ENCODE measurements at places on chromosomes 4 and X.

- DNase-seq: no peak
These were observed 97.2 kb downstream of the CEP44 start for GRCh38 chr4:174380699-174381439.

DNA sequence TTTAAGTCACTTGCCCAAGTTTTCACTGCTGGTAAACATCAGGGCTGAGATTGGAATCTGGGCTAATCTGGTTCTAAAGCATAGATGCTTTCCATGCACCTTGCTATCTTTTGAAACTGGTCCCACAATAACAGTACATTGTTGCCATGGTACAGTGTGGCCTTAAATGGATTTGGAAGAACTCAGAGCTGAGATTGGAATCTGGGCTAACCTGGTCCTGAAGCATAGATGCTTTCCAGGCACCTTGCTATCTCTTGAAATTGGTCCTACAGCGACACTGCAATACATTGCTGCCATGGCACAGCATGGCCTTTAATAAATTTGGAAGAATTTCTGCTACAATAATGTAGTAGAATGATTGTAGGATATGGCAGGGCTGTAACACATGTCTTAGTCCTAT, 28.6 kb downstream of the DAPP1 start:
- no peak for DNase-seq

DNA sequence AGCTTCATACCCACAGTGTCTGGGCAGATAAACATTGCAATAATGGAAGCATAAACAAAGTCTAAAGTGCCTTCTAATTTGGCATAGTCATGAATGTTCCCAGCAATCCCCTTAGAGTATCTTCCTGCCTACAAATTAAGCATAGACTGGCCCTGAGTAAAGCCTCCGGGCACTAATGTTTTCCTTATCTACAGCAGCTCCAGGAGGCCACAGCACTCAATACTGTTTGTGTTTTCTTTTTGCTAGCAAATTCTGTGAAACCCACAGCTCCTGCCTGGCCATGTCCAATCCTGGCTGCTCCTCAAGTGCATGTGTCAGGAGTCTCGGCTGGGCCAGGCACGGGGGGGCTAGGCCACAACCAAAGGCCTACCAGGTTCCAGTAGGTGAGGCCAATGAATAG, 102.7 kb upstream of the TBC1D9 start:
- DNase-seq: no peak

- DNase-seq: no peak
These were observed 118.3 kb upstream of the ATOH1 start for GRCh38 chr4:93710101-93710846.

DNA sequence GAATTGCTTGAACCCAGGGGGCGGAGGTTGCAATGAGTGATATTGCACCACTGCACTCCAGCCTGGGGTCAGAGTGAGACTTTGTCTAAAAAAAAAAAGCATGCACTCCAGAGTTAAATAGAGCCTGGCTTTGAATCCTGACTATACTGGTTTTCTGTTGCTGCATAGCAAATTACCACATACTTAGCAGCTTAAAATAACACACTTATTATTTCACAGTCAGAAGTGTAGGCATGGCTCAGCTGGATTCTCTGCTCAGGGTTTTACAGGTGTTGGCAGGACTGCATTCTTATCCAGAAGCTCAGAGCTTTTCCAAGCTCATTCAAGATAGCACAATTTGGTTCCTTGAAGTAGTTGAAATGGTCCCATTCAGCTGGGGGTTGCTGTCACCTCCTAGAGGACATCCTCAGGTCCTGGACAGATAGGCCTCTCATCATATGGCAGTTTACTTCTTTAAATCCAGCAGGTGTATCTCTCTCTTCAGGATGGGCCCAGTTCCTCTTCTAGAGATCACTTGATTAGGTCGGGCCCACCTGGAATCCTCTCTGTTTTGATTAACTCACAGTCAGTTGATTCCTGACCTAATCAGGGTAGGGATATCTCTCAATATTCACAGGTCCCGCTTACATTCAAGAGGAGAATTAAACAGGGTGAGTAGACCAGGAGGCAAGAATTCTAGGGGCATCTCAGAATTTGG, 26.8 kb downstream of the DOCK11 start:
- DNase-seq: no peak

GRCh38 chrX:675955-676295, 45.3 kb downstream of the SHOX start:
- no peak for DNase-seq

DNA sequence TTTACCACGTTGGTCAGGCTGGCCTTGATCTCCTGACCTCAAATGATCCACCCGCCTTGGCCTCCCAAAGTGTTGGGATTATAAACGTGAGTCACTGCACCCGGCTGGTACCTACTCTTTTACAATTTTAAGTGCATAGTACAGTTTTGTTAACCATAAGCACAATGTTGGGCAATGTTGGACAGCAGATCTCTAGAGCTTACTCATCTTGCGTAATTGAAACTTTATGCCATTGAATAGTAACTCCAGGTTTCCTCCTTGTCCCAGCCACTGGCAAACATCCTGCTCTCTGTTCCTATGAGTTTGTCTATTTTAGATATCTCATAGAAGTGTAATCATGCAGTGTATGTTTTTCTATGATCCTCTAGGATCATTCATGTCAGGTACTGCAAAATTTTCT, 9.3 kb upstream of the CPE start:
- DNase-seq: no peak

DNA sequence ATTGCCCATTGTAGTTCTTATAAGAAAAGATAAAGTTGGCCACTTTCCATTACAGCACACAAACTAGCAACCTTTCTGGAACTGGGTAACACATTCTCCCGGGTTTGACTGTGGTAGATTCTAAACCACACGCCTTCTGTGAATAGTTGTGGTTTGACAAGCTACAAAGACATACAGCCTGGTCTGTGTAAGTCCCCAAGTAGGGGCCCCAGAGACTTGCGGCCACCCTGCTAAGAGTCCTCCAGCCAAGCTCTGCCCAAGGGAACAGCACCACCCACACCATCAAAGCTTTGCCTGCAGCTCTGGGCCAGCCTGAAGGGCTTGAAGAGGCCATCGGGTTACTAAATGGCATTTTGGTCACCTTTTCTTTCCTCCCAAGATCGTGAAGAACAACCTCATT, 203.4 kb downstream of the MAML3 start:
- no peak for DNase-seq

GRCh38 chr4:74499986-74500781, 55.2 kb downstream of the AREG start:
- no peak for DNase-seq

GRCh38 chrX:44062840-44063239, 89.7 kb upstream of the NDP start:
- no peak for DNase-seq

DNA sequence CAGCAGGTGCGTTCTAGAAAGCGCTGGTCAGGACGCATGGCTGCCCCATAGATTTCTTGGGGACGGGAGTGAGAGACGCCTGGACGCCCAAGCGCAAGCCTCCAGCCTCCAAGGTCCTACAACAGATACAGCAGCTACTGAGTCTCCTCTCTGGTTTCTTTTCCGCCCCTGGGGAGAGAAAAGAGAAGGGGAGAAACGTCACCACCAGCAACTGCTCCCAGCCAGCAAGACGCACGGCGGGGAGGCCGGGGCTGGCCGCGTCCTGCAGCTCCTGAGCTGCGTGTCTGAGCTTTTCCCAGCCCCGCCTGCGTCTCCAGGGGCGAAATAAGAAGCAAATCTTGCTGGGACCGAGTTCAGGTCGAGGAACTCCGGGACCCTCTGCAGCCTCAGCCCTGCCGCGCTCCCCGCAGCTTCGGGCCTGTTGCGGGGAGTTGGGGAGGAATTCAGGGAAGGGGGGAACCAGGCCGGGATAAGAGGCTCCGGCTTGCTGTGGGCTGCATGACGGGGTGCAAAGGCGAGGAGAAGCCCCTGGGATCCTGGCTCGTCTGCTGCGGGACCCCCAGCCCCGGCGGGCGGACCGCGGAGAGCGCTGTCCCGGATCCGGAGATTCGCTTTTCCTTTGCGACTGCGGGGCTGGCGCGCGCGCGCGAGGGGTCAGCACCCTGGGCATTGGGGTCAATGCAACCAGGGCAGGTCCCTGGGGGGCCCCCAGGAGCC, 6.8 kb upstream of the SHOX start:
- no peak for DNase-seq

GRCh38 chrX:72002875-72003274, 92.2 kb downstream of the NHSL2 start:
- no peak for DNase-seq

GRCh38 chrX:47264483-47265173, 31.8 kb downstream of the USP11 start:
- no peak for DNase-seq

DNA sequence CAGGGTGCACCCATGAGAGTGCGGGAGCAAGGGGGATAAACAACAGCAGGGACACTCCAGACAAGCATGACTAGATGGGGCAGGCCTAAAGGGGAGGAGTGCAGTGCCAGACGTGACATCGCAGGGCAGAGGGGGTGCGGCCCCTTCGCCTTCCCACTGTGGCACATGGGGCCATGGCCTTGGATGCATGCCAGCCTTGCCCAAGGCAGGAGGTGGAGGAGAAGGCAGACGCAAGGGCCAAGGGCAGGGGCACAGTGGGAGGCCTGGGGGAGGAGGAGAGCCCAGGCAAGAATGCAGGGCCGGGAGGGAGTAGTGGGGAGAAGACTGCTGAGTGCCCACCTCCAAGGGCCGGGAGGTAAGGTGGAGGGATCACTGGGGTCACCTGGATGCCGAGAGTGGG, 21.6 kb downstream of the PNMA6E start:
- no peak for DNase-seq

- no peak for DNase-seq
These were observed 57.2 kb downstream of the ABLIM2 start for GRCh38 chr4:8101213-8102075.

GRCh38 chr4:5609306-5610007, 98.9 kb downstream of the EVC2 start:
- no peak for DNase-seq

- no peak for DNase-seq
These were observed 488.3 kb downstream of the PPARGC1A start for GRCh38 chr4:23401572-23401971.

DNA sequence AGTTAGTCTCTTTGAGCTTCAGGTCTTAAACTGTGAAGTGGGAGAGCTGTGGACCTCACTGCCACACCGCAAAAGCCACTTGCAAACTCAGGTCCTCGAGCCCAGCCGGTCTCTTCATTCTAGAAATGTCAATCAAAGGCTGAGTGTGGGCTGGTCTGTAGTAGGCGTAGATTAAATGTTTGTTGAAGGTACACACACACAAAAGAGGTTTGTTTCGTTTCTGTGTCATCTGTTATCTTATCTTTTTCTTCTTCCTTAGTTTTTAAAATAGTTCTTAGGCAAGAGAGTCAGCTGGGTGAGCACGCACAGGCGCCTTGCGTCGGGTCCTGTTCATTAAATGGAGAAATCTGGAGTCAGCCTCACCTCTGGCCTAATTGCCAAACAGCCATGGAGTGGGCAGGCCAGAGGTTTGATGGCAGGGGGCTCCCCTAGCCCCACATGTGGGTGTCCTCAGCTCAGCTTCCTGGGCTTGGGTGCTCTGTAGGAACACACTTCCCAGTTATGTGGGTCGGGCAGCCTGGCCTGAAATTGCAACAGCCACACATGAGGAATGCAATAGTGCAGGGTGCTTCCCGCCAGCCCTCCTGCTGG, 836 bp upstream of the PSAPL1 start:
- no peak for DNase-seq

- DNase-seq: no peak
These were observed 13.8 kb downstream of the MOB1B start for GRCh38 chr4:70915874-70916559.

- peak; percentile 8 for DNase-seq
These were observed 18.9 kb downstream of the LAMP2 start for GRCh38 chrX:120450163-120450562.

GRCh38 chr4:160523231-160523630, 1420.4 kb downstream of the RAPGEF2 start:
- DNase-seq: no peak

DNA sequence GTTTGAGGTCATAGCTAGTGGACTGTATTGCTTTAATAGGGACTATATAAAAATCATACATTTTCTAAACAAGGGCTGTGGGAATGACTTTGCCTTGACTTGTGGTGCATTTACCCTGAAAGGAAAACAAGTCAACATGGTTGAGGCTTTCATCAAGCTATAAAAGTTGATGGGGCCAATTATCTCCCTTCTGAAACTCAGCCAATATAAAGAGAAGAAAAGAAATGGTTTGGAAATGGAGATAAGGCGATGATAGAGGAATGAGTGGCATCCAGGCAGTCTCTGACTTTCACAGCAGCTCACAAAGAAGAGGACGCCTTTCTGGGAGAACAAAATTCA, 118.7 kb downstream of the SMARCA1 start:
- no peak for DNase-seq

DNA sequence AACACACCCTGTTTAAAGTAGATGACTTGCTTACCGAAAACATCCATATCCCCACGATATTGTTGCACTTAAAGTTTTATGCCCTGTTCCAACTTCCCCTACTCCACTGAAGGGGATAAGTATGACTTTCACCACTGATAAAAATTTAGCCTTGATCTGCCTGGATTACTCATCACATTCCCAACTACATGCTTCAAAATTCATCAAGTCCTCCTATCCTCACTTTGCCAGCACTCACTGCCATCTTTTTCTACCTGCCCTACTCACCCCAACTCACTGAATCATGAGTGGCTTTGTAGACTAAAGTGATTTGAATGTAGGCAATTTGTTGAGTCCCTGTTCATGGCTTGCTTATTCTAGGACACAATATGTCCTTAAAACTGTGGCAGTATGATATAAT, 12.2 kb upstream of the GPRIN3 start:
- DNase-seq: no peak
